ENCODE measurements at places on chromosomes 5 and 9.

DNA sequence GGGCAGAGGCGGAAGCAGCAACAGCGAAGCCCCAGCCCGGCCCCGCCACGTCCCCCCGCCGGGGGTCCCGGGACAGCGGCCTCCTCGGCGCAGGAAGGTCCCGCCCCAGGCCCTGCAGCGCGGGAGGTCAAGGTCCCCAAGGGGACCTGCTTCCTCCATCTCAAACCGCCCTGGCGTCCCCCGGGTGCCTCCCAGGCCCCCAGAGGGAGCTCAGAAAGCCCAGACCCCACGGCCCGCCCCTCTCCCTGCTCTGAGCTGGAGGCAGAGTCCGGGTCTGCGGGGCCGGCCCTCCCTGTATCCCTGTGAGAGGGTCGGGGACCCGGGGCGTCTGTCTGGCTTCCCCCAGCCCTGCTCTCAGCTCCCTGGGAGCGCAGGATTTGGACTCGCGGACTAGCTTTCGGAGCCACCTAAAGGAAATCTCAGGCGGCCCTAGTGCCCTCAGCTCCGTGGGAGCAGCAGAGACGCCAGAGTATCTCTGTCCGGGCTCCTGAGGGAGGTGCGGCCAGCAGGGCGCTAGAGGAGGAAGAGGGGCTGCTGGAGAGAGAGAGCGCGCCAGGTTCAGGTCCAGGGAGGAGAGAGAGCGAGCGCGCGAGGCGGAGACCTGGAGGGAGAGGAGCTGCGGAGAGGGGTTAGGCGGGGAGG is 30.7 kb downstream of the EXOC3 start:
- peaks cover 39% of the 10 kb centered on the region for H3K27me3 ChIP-seq
- peak; percentile 71 for DNase-seq
- peak overlapping the region; percentile 100 for H3K4me3 ChIP-seq
- peak overlapping the region; percentile 81 for H3K27ac ChIP-seq
- H3K4me1 ChIP-seq: peaks cover 35% of the 10 kb centered on the region

DNA sequence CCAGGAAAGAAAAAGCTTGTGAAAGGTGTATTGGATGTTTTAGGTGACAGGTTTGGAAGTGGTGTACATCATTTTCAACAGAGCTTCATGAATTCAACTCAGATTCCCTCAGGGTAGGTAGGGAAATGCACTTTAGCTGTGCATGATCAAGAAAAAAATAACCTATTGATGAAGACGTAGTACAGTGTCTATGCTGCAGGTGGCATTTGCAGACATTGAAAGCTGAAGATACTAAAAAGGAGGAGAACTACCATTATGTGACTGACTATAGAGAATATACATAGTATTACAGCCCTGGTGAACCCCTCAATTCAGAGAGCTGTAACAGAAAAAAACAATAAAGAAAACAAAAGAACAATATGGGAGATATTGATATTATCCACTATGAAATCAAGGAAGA is 2344.7 kb upstream of the ACO1 start:
- no peak overlapping the region for H3K4me3 ChIP-seq
- no peaks in the 10 kb centered on the region for H3K4me1 ChIP-seq
- no peak for DNase-seq
- no peak overlapping the region for H3K27ac ChIP-seq

GRCh38 chr9:116072046-116072445 is 81.5 kb upstream of the PAPPA start:
- H3K27ac ChIP-seq: no peak overlapping the region
- DNase-seq: no peak
- H3K4me1 ChIP-seq: no peaks in the 10 kb centered on the region
- no peak overlapping the region for H3K4me3 ChIP-seq

DNA sequence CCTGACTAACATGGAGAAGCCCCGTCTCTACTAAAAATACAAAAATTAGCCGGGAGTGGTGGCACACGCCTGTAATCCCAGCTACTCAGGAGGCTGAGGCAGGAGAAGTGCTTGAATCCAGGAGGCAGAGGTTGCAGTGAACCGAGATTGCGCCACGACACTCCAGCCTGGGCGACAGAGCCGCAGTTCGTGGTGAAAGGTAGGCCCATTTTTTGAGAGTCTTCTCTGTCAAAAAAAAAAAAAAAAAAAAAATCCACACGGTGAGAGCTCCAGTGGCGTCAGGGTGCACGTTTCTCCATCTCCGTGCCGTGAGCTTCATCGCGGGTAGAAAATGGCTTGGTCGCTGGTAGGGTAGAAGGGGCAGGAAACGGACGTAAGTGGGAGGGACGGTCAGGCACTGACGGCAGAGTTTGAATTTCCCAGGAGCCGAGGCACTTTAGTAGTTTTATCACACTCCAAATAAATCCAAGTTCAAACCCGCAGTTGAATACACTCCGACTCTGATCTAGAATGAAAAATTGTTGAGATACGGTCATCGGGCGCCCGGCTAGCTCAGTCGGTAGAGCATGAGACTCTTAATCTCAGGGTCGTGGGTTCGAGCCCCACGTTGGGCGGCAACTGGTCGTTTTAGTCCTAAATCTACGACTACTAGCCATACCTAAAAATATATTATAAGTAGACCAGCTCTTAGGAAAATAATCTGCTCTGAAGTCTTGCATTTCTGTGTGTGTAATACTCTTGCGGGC is 2.4 kb upstream of the TRIM7 start:
- no peaks in the 10 kb centered on the region for H3K36me3 ChIP-seq
- H3K27me3 ChIP-seq: no peaks in the 10 kb centered on the region
- peak; percentile 90 for DNase-seq

GRCh38 chr9:92706218-92706940 is 36.4 kb upstream of the IPPK start:
- H3K27ac ChIP-seq: no peak overlapping the region
- H3K4me3 ChIP-seq: no peak overlapping the region
- H3K27me3 ChIP-seq: no peaks in the 10 kb centered on the region
- no peaks in the 10 kb centered on the region for H3K4me1 ChIP-seq

DNA sequence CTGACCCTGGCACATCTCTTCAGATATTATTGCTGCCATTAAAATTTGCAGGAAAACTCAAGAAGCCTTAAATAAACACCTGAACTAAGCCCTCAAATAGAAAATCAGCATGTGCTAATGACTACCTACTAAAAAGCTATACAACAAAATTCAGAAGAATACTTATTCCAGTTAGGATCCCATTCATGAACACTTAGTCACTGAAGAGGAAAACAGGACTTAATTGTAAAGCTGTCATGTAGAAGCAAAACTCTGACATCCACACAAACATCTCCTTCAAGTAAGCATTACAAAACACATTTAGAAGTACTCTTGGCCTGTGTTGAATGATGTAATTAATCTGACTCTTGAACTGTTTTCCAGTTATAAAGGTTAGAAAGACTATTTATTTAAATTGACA is 19.9 kb downstream of the ELL2 start:
- no peak overlapping the region for H3K4me3 ChIP-seq
- DNase-seq: no peak
- peaks cover 62% of the 10 kb centered on the region for H3K4me1 ChIP-seq
- no peaks in the 10 kb centered on the region for H3K36me3 ChIP-seq
- no peaks in the 10 kb centered on the region for H3K27me3 ChIP-seq

- no peak overlapping the region for H3K27ac ChIP-seq
- no peaks in the 10 kb centered on the region for H3K27me3 ChIP-seq
- H3K4me1 ChIP-seq: peaks cover 4% of the 10 kb centered on the region
Observed at GRCh38 chr9:37758747-37759146, 5.1 kb downstream of the TRMT10B start.

DNA sequence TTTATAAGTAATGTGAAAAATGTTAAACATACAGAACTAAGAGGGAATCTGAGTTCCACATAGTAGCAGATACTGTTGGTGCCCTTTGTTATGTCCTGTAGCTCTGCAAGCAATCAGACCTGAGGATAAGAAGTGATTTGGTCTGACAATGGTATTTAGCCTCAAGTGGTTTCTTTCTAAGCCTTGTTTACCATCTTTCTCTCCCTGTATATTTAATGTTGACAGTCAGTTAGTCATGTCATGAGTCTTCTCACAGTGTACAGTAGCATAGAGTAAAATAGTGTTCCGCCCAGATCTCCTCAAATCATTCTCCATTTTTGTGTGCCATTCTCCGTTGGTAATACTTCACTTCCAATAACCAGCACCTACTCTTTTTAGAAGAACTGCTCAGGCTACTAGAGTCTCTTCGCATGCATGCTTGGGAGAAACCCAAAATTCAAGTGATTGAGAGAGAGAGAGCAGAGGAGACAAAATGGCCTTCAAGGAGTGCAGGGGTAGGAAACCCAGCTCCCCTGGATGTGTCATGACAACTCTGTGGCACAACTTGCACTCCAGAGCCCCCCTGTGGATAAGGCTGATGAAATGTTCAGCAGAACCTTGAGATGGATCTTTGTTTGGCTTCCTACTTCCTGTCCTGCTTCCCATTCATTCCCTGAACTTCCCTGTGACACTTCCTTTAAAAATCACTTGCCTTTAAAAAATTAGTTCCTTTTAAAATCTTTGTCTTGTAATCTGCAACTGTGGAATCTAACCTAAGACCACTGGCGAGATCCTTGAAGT is 129.2 kb upstream of the FST start:
- DNase-seq: no peak
- no peak overlapping the region for H3K27ac ChIP-seq
- H3K36me3 ChIP-seq: no peaks in the 10 kb centered on the region
- no peaks in the 10 kb centered on the region for H3K27me3 ChIP-seq
- H3K4me1 ChIP-seq: peaks cover 16% of the 10 kb centered on the region

GRCh38 chr5:106311230-106311915 is 1359.4 kb downstream of the EFNA5 start:
- H3K36me3 ChIP-seq: no peaks in the 10 kb centered on the region
- DNase-seq: no peak
- no peak overlapping the region for H3K4me3 ChIP-seq
- H3K4me1 ChIP-seq: peaks cover 4% of the 10 kb centered on the region
- H3K27me3 ChIP-seq: no peaks in the 10 kb centered on the region

DNA sequence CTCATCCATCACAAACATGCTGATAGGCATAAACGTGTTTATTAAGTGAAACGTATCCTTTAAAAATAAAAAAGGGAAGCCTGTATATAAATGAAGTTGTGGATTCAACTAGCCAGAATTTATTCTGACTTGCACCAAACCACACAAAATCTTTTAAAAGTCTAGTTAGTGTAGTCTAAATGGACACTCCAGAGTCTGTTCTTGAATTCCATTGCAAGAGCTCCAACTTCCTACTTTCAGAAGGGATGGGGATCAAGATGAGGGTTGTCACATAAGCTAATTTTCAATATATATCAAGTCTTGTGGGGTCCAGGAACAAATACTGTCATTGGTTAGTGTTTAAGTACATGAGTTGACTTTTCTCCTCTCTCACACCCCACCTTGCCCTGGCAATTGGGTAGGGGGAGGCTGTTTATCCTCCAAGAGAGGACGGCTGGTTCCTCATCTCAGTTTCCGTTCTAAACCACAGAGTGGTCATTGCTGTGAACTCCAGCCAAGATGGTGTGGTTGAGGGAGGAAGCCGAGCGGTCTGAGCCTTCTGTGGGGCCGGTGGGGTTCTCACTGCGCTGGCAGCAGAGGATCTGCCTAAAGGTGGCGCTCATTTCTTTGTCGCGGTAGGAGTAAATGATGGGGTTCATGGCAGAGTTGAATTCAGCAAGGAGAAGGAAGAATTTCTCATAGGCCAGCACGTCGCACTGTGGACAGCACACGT is 163.2 kb downstream of the LPAR1 start:
- H3K4me3 ChIP-seq: no peak overlapping the region
- H3K36me3 ChIP-seq: peaks cover 6% of the 10 kb centered on the region
- H3K4me1 ChIP-seq: no peaks in the 10 kb centered on the region
- H3K27ac ChIP-seq: no peak overlapping the region
- no peaks in the 10 kb centered on the region for H3K27me3 ChIP-seq

- no peaks in the 10 kb centered on the region for H3K4me1 ChIP-seq
- no peaks in the 10 kb centered on the region for H3K27me3 ChIP-seq
- H3K36me3 ChIP-seq: no peaks in the 10 kb centered on the region
- no peak overlapping the region for H3K4me3 ChIP-seq
- no peak overlapping the region for H3K27ac ChIP-seq
Observed at GRCh38 chr5:141958546-141959172, 657 bp upstream of the PCDH12 start.

DNA sequence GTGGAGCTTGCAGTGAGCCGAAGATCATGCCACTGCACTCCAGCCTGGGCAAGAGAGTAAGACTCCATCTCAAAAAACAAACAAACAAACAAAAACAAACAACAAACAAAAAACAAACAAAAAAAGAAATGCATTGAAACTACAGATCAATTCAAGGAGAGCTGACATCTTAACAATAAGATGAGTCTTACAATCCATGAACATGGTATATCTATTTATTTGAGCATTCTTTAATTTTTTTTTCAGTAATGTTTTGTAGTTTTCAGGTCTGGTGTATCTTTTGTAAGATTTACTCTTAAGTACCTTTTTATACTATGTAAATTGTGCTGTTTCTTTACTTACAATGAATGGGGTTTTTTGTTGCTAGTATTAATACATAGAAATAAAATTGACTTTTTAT is 140.1 kb upstream of the DAPK1 start:
- H3K4me1 ChIP-seq: no peaks in the 10 kb centered on the region
- no peak for DNase-seq
- H3K36me3 ChIP-seq: no peaks in the 10 kb centered on the region
- no peaks in the 10 kb centered on the region for H3K27me3 ChIP-seq

DNA sequence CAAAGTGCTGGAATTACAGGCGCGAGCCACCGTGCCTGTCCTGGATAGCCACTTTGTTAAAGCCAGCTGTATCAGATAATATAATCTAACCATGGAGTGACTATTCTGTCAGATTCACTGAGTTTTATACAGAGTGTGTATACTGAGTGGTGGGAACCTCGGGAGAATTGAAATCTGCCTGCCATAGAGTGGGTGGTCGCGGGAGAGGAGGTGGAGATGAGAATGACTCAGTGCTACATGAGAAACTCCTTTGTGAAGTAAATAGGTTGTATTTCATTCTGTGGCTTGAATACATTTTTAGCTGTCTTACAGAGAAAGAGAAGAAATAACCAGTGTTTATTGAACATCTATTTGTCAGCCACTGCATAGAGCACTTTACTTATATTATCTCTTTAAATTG is 26.4 kb downstream of the ATP6V0E1 start:
- H3K36me3 ChIP-seq: no peaks in the 10 kb centered on the region
- H3K27ac ChIP-seq: no peak overlapping the region
- peaks cover 51% of the 10 kb centered on the region for H3K4me1 ChIP-seq
- no peak overlapping the region for H3K4me3 ChIP-seq

DNA sequence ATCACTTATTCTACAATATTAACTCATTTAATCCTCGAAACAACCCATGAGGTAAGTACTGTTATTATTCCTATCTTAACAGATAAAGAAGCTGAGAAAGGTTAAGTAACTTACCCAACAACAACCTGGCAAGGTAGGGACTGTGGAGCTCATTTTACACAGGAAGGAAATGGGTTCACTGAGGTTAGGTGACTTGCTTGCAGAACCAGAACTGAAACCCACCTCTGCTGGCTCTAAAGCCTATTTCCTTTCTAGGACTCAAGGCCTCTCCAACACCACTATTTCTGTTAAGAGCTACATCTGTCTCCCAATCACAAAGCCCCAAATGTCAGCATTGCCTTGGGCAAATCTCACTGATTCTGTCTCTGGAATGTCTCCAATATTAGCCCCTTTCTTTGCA is 38.9 kb upstream of the IFNK start:
- H3K4me1 ChIP-seq: no peaks in the 10 kb centered on the region
- H3K27me3 ChIP-seq: no peaks in the 10 kb centered on the region
- H3K27ac ChIP-seq: no peak overlapping the region
- DNase-seq: no peak
